ENCODE measurements at places on chromosomes 12 and 14.

DNA sequence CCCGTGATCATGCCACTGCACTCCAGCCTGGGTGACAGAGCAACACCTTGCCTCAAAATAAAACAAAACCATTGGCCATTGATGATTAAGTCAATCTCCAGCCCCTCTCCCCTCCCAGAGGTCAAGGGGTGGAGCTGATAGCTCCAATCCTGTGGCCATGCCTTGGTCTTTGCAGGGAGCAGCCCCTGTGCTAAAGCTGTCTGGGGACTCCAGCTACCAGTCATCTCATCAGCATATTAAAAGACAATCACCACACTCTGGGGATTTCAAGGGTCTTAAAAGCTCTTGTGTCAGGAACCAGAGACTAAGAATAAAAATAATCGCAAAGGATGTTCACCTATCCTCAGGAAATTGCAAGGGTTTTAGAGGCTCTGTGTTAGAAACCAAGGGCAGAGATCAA lies 30.6 kb downstream of the HCAR2 start:
- no peak for DNase-seq

- peak; percentile 19 for DNase-seq
Measured at GRCh38 chr14:49972823-49973222, 79.9 kb downstream of the ARF6 start.

DNA sequence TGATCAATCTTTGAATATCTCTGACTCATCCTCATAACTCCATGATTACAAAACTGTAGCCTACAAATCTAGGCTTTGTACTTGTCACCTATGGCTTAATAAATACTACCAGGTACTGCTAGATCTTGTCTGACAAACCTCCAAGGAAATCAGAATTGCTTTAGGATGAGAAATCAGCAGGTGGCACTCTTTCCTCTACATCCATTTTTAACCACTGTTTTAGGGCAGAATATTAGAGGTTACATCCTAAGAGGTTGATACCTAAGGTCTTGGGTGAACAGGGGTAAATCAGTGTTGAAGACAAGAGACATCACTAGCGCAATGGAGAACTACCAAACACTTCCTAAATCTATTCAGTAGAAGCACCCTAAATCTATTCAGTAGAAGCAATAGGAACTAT lies 63.1 kb upstream of the SOX5 start:
- DNase-seq = no peak

DNA sequence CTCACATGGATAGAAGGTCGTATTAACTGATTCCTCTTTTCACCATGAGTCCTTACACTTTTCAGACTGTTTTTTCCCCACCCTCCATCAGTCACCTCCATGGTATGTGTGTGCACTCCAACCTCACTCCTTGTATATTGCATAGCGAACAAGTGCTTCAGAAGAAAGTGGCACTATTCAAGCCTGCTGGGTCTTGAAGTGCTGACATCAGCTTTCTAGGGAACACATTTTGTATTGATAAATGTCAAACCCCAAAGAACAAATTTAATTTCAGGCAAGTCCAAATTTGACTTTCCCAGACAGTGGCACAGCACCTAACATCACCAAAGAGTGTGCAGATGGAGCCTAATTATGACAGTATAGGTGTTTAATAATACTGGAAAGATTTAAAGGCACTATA lies 617.4 kb upstream of the STXBP6 start:
- no peak for DNase-seq

DNA sequence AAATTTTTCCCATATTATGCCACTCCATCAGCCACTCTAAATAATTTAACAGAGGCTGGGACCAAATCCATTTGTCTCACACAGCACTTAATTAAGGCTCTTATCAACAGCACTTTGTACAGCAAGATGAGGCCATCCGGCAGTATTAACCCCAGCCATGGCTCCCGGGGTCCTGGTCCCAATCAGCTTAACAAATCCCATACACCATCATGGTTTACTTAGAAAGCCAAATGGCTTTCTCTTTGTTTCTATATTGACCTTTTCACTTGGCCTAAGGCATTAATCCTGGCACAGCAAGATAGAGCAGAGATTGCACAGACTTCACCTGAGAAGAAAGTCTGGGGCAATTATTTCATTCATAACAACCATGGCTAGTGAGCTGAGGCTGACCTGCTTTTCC lies 38.6 kb downstream of the SPTSSA start:
- no peak for DNase-seq

All from activated T-cell treated with anti-CD3 and anti-CD28 coated beads for 1 hour (primary cell).